ENCODE measurements at places on chromosomes 6 and 20.

GRCh38 chr20:64142590-64142989, 21.7 kb upstream of the MYT1 start:
- DNase-seq = no peak

DNA sequence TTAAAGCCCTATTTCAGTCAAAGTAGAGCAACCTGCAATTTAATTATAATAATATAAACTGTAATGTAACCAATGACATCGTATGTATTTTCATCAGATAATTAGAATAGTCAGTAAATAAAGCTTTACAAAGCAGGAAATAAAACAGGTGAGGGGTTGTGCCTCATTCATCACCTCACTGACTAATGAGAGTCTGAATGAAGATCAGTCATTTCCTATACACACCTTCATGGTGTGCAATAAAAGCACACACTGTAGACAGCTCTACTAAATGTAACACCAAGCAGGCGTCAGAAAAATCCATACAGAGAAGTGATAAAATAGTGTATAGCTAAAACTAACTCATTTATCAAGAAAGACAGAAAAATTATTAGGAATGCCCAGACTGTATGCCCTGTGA, 105.9 kb downstream of the MAN1A1 start:
- no peak for DNase-seq

GRCh38 chr20:824916-825315, 8.6 kb upstream of the FAM110A start:
- DNase-seq = no peak

DNA sequence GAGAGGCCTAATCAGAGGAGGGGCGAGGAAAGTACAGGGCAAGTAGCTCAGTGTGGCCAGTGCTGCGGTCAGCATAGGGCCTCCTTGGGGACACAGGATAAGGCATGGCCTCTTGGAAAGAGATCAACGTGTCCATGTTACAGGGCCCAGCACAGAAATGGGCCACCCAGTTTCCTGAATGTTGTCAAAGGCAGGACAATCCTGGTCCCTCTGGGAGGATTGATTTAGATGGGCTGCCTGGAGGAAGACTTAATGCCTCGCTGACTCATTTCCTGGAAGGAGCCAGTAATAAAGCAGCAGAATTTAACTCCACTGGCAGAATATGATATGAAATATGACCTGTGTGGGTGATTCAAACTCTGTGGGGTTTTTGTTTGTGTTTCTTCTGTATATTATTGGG, 16.6 kb downstream of the DDO start:
- no peak for DNase-seq

GRCh38 chr6:5570641-5571040, 309.3 kb downstream of the FARS2 start:
- no peak for DNase-seq

DNA sequence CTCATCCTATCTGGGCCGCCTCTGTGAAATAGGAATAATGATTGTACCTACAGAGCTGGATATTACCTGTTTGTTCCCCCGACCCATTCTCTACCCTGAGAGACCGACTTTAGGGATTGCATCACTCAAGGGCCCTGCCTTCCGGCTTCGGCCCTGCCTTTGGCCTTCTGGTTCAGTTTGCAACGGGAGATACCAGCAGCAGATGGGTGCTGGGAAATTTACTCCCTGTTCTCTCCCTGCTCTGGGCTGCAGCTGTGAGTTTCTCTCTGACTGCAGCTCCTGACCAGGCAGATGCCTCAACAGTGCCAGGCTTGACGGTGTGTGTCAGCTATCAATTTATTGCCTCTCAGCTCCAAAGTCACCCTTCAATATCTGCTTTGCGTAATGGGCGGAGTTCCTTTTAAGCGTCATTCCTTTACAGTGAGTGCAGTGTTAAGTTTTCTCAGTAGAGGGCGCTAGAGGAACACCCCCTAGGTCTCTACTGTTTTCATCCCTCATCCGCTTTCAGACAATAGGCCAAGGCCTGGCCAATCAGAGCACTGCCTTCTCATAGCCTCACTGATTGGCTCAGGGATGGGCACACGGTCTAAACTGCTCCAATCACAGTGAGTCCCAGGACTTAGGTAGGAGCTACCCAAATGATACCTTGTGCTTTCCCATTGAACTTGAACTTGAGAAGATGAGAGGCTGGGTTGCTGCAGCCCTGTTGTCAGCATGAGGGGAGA, 30.0 kb downstream of the KCNG1 start:
- DNase-seq = peak; percentile 34

DNA sequence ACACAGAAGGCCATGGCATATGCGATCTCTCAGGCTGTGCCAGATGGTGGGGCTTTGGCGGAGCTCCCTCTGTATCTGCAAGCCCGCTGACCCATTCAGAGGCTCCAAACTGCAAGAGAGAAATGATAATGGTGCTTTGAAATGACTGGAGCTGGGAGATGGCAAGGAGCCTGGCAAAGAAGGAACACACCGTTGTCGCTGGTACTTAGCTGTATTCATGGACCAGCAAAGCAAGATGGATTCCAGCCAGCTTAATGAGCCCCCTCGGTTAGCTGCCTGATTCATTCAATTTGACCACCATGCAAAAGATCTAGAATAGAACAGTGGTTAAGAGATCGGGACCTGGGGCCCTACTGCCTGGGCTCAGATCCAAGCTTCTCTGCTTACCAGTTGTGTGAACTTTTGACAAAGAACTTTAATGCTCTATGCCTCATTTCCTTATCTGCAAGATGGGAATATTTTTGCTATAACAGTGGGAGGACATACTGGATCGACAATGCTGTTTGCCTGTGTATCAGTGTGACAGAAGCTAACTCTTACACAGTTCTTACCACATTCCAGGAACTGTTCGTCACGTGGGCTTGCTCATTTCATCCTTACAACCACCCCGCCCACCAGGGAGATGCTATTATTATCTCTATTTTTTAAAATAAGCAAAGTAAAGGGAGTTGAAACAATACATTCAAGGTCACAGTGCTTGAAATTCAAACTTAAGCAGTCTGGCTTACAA, 317.8 kb upstream of the SULF2 start:
- no peak for DNase-seq

DNA sequence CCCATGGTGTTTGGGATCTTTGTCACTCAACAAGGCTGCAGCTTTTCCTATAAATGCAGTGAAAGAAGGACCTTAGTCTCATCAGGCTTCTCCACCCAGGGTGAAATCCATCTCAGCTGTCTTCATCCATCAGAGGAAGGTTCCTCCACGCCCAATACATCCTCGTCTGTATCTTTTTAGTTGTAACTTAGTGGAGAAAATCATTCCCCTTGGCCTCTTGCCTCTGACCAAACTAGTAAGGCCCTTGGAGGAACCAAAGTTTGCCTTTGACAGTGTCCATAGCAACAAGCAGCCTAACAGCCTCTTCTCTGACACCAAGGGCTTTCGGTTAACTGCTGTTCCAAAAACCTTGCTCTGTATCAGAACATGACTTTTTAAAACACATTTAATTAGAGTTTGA, 230.3 kb upstream of the ECI2 start:
- DNase-seq = no peak

DNA sequence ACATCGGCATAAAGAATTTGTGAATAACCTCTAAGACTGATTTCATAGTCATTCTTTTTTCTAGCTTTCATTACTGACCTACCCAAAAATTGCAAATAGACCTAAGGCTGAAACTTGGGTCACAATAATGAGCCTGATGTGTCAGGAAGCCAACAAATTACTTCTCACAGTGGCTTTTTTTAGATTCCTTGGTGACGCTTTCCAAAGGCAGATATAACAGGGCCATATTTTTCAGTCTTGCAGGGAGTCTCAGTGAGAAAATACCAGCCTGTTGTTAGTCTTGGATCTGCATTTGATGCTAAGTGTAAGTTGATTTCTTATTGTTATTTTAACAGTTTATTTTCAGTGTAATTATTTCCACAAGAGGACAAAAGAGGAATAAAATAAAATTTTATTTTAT, 179.7 kb downstream of the KHDC1L start:
- no peak for DNase-seq

DNA sequence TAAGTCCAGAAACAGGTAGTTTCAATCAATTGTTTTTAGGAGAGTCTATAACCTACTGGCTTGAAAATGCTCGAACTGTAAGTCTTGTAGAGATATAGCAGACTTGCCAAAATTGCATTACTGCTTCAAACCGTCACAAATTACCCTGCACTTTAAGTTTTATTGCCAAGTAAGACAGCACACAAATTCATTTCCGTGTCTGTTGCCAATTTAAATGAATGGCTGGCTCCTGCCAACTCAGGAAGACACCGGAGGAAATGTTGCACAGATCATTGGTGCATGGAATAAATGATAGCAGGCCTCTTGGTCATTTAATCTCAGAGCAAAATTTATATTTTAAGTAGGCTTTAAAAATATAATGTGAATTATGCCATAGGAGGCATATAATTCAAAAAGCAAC, 438.1 kb downstream of the HACE1 start:
- DNase-seq = no peak

- DNase-seq = no peak
These were observed 7.0 kb downstream of the LBP start for GRCh38 chr20:38353316-38353715.

DNA sequence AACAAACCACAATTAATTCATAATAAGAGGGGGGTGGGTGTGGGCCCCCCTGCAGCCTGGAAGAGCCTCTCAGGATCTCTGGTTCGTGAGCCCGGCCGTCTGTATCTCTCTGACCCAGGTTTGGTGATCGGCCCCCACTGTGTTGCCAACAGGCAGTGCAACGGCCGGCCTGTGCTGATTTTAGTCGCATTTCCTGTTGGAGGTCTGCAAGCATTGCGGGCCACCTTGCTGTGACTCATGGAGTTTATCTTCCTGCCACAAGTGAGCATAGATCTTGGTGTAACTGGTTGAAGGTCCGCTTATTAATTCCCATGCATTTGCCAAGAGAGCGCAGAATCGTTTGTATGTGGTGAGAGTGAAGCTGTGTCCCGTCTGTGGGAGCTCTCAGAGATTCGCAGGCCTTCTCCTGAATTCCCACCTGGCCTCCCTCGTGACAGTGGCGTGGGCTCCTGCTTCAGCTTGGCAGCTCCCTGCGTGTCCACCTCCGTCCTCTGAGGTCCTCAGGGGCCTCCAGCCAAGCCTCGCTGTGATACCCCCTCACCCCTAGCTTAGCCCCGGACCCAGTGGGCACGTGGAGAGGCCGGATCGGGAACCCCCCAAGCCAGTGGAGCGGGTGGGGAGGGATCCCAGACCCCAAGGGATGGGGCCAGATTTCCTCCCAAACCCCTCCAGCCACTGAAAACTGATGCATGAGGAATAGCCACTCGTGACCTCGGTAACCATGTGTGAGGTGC, 269.8 kb downstream of the CDH4 start:
- no peak for DNase-seq

GRCh38 chr6:168923171-168923570, 330.5 kb downstream of the THBS2 start:
- DNase-seq = no peak

GRCh38 chr6:39263303-39264037, 34.2 kb upstream of the KCNK5 start:
- DNase-seq = peak; percentile 2

- DNase-seq = no peak
These were observed 3.6 kb upstream of the SAMD5 start for GRCh38 chr6:147504848-147505247.

- peak; percentile 50 for DNase-seq
These were observed 51.3 kb downstream of the PTPN1 start for GRCh38 chr20:50561379-50562078.

GRCh38 chr6:166800137-166800536, 156.2 kb downstream of the RNASET2 start:
- no peak for DNase-seq

DNA sequence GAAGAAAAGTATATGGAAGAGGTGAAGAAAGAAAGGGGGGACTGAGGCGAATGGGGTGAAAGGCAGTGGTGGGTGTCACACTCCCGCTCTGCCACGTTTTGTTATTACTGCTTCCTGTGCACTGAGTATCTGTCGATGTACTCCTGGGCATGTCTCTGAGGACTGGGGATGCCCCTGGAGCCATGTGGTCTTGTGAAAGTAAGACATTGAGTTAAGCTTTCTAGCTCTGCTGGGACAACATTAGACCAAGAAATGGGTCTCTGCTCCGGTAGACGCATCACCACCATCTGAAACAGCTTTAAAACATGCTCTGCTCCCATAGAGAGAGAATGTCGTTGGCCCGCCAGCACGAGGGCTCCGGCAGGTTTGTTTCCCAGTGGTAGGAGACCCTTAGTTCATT, 40.0 kb downstream of the IRF4 start:
- no peak for DNase-seq

- DNase-seq = no peak
These were observed 351.4 kb upstream of the CDH4 start for GRCh38 chr20:60900618-60901017.

DNA sequence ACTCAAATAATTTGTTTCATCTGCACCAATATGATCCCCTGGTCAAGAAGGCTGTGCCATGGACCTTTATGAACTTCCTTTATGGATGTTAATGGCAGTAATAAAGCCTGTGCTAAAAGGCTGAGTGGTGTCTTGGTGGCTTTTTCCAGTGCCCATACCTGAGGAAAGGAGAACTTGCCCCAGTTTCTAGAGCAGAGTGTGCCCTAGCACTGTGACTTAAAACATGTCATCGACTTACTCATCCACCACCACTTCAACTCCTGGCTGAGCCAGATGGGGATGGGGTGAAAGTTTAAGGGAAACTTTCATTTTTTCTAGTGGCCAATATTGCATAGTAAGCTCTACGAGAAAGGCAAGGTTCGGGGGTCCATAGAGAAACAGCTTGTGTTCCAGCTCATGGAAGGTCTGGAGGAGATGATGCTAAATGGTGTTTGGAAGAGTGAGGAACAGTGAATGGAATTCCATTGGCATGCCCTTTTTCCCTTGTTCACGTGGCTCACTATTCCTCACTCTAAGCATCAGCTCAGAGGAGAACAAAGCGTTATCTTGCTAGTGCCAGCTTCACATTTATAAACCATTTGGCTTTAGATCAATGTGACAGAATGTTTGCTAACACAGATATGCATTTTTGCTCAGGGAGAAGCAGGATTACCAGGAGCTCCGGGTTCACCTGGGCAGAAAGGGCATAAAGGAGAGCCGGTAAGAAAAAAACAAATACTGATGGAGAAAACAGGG, 71.2 kb downstream of the COL19A1 start:
- DNase-seq = no peak

DNA sequence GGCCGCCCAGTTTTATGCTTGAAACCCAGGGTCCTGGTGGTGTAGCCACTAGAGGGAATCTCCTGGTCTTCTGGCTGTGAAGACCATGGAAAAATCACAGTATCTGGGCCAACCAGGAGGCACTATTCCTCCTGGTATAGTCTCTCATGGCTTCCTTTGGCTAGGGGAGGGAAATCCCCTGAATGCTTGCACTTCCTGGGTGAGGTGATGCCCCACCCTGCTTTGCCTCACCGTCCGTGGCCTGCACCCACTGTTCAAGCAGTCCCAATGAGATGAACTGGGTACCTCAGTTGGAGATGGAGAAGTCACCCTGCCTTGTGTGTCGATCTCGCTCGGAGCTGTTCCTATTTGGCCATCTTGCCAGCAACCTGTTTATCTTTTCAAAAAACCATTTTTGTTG, 10.1 kb upstream of the ZNF337 start:
- DNase-seq = no peak

GRCh38 chr6:2264932-2265331, 19.5 kb upstream of the GMDS start:
- DNase-seq = no peak

- DNase-seq = no peak
These were observed 138.7 kb upstream of the MYLIP start for GRCh38 chr6:15990179-15990578.

GRCh38 chr6:108672641-108673040, 111.9 kb downstream of the FOXO3 start:
- no peak for DNase-seq
